ENCODE measurements at places on chromosomes 7 and 10.

- no peak for DNase-seq
Measured at GRCh38 chr7:71613313-71613712, 481.4 kb downstream of the GALNT17 start.

GRCh38 chr7:158881731-158882130 is 25.4 kb downstream of the DYNC2I1 start:
- DNase-seq = no peak

GRCh38 chr7:69670701-69671100 is 72.4 kb downstream of the AUTS2 start:
- DNase-seq = no peak

DNA sequence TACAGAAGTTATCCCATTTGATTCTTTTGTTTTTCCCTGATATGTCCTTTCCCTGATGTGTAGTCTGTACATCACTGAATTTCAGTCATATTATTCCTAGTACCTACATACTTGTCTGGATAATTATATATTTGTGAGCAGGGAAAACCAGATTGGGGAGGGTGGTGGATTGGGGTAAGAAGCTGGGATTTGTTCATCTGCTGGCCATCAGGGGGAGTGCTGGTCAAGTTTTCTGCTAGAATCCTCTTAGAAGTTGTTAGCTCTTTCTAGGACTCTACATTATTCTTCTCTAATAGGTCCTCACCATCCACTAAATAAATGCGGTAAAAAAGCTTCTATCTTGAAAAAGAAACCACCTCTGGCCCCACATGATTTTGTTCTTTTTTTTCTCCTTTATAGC is 232.7 kb upstream of the TAC1 start:
- no peak for DNase-seq

GRCh38 chr10:73644015-73644743 is 2.9 kb upstream of the MYOZ1 start:
- DNase-seq = peak; percentile 70

DNA sequence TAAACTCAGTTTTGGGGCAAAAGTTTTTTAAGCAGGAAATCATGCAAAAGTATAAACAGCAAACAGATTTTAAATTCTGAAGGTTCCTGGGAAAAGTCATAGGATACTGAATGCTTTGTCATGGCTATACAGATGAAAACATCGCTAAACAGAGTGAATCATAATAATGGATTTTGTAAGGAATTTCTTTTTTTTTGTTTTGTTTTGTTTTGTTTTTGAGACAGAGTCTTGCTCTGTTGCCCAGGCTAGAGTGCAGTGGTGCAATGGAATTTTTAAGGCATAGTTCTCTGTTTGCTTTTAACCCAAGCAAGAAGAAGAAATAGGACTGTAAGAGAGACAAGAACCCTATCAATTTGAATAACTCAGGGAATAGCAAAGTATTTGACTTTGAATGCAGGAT is 285.3 kb downstream of the NRG3 start:
- no peak for DNase-seq

- no peak for DNase-seq
Measured at GRCh38 chr7:20700453-20701227, 85.2 kb downstream of the ABCB5 start.

DNA sequence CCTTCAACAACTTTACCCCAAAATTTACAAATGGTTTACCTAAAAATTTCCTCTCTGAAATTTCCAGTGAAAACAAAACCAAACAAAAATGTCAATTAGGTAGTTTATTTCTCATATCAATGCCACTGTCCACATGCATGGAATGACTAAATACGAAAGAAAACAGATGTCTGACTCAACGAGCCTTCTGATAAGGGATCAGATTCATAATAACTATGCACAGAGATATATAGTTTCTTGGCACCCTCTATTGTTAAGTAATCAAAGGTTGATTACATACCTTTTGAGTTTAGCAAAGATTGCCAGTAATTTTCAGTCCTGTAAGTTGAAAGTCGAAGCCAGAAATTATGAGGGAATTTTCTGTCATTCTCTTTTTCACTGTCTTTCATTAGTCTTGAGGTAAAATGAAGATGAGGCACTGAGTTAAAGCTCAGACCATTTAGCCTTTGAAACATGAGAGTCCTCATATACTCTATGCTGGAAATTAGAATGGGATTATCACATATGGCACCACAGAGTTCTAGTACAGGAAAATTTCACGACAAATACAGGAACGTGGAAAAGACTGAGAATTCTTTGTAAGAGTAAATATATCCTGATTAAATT is 519.1 kb upstream of the ANKRD30A start:
- no peak for DNase-seq

GRCh38 chr10:69861251-69862240 is 59.8 kb downstream of the COL13A1 start:
- DNase-seq = no peak

DNA sequence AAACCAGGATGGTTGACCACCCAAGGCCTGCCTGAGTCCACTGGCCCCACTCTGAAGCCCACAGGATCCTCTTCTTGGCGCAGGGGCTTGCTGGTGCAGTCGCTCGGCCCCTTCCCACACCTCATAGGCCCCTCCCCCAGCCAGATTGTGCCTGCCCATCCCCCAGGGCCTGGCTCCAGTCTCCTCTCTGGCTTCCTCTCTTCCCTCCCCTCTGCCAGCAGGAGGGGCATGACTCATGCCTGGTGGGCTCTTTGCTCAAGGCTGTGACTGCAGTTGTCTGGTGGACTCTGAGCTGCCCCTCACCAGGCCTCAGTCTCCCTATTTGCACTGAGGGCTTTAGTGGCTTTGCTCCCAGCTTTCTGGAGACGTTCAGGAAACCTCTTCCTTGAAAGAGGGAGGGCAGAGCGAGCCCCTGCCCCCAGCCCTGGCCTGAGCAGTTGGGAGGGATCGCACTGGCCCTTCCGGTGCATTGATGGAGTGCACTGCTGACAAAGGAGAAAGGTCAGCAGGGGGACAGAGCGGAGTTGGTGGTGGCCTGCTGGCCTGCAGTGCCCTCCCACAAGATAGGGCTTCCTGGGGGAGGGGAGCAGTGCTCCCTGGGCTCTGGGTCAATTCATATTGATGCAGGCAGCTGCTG is 60.7 kb downstream of the ZMIZ1 start:
- DNase-seq = no peak

DNA sequence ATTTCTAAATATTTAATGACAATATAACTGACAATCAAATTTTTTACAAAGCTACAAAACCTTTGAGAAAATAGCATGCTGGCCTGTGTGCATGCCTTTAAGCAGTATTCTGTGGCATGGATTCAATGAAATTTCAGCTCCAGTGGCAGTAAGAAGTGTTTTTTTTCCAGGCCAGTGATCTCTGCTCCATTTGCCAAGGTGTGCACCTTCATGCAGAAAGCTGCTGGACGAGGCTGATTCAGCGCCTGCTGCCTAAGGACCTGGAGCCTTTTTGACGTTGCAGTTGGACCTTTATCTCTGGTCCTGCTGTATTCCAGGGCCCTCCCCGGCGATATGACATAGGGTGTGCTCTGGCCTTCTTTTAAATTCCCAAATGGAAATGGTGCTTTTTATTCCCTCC is 26.6 kb downstream of the VWC2 start:
- no peak for DNase-seq

- no peak for DNase-seq
Measured at GRCh38 chr10:96205580-96205979, 65.8 kb downstream of the BLNK start.

DNA sequence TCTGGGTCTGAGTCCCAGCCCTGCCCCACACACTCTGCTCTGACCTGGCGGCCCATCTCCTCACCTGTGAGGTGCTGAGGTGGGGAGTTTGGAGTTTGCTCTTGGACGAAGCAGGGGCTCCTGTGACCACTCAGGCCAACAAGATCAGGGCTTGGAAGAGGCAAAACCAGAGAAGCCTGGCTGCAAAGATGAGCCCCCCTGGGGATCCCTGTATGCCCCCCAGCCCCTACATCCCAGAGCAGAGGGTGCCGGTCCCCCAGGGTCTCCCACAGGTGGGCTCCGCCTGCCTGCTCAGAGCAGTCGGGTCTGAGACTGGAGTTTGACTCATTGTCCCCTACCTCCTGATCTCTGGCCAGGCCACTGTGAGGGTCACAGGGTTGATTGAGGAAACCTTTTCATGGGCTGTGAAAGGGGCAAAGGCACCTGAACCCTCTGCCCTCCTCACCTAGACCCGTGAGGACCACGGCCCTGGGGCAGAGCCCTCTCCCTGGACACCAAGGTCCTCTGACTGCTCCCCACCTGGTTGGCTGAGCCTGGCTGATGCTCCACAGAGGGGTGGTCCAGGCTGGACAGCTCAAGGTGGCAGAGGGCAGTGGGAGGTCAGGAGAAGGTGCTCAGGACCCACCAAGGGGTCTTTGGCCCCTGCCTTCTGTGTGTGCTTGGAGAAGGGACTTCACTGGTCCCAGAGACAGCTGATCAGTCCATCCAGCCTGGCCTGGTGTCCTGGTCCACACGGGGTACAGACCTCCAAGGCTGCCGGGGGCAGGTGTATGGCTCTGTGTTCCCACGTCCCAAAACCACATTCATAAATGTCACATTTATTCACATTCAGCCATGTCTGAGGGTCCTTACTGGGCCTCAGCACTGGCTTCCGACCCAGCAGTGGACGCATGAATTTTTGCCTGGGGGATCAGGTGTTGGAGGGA is 9.1 kb upstream of the SCART1 start:
- DNase-seq = no peak

DNA sequence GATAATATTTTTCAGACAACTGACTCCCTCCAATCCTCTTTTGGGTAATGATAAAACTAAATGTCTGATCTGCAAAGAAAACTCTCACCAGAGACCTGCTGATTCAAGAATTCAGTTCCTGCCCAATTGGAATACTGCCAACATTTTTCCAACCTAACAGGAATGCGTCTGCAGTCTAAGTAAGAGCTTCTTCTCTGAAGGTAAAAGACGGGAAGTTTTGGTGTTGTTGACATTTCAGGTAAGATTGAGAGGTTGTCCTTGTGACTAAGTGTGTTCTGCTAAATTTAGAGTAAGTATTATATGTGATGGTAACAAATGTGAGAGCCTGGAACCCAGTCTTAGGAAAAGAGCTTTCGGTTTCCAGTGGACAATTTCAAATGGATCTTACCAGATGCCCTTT is 17.6 kb downstream of the IFIT5 start:
- DNase-seq = no peak

- no peak for DNase-seq
Measured at GRCh38 chr10:110860576-110861241, 11.0 kb upstream of the PDCD4 start.

- DNase-seq = no peak
Measured at GRCh38 chr10:52563360-52563759, 209.2 kb downstream of the MBL2 start.

GRCh38 chr10:124999433-125000365 is 57.8 kb downstream of the ZRANB1 start:
- no peak for DNase-seq

- no peak for DNase-seq
Measured at GRCh38 chr10:31099664-31100063, 68.0 kb upstream of the ZNF438 start.

DNA sequence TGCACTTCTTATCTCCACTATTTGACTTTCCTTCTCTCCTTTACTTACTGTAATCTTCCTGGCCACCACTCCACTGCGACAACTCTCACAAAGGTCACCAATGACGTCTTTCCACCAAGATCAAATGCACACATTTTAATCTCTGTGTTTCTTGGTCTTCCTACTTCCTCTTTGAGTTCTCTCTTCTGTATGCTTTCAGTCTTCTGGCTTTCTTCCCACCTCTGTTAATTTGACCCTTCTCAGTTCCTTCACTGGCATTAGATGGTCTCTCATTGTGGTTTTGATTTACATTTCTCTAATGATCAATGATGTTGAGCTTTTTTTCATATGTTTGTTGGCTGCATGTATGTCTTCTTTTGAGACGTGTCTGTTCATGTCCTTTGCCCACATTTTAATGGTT is 31.9 kb downstream of the FAM107B start:
- DNase-seq = peak; percentile 62

DNA sequence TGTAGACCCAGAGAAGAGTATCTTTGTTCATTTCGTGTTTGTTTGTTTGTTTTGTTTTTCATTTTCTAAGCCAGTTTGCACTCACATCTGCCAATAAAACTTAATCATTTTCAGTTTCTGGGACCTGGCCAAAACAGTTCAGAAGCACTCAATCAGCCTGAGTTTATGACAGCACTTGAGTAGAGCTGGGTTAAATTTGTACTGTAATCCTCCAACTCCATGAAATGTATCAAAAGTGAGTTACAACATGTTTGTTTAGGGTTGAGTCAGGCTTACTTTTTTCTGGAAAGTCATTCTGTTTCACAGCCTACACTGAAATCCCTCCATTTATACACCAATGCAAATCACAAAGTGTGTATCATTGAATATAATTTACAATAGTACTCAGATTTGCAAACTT is 91.9 kb downstream of the ZWINT start:
- no peak for DNase-seq

DNA sequence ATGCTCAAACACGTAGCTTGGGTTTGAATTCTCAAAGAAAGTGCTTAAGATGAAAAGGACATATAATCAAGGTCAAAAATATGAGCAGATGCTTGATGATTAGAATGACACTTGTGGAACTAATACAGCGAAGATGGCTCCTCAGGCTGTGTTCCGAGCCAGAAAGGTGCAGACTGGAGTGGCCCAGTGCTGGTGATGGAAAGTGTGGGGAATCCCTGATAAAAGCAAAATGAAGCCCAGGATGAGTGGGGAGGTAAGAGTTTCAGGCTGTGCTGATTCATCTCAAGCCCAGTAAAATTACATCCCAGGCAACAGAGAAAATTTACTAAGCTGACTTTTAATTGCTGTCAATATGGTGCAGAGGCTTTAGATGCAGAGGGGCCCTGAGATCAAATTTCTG is 77.8 kb upstream of the IKZF1 start:
- DNase-seq = no peak

- no peak for DNase-seq
Measured at GRCh38 chr10:31606841-31607240, 287.8 kb downstream of the ZEB1 start.

GRCh38 chr7:103810112-103810744 is 179.2 kb downstream of the RELN start:
- no peak for DNase-seq

DNA sequence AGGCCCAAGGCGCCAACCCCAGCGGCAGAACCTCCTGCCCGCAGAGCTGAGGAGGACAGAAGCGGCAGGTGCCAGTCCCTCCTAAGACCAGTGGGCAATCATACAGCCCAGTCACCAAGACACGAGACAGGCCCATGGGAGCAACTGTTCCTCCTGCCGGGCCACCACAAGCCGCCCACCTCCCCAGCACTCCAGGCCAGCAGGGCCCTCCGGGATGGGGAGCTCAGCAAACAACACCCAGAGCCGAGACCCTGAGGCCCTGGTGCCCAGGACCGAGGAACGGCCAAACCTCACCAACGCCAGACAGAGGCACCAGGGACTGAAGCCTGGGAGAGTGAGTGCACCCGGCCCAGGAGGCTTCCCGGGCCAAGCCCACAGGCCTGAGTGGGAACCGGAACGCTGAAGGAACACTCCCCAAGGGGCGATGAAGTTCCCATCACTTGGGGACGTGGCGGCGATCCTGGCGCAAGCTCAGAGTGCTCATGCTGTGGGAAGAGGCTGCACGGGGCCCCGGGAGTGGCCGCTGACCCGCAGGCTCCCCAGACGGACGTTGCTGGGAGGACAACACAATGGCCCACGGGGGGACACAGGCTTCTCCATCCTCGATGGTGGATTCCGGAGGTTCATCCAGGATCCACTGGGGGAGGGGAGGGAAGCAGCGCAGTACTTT is 35.1 kb downstream of the GPER1 start:
- no peak for DNase-seq

- DNase-seq = no peak
Measured at GRCh38 chr7:34762764-34763163, 104.7 kb downstream of the NPSR1 start.

GRCh38 chr7:121480566-121481335 is 84.6 kb upstream of the FAM3C start:
- DNase-seq = no peak
